ENCODE measurements at places on chromosomes 5 and 9. TPM values are rescaled to one million over a fixed set of nuclear protein-coding genes. Genes with fewer than 3 reads are reported as not detected.

The PCDHA1 gene
- 0.07 TPM for total RNA-seq

The SLC36A2 gene
- not detected for total RNA-seq

The URM1 gene
- 78.7 TPM for total RNA-seq

The BARX1 gene
- total RNA-seq, result 0.52 TPM

The SHROOM1 gene
- total RNA-seq, result 9.3 TPM

The ZNF883 gene
- 0.16 TPM for total RNA-seq

The LIFR gene
- 0.25 TPM for total RNA-seq

- DNase-seq, result no peak
These were observed 47.2 kb downstream of the F2R start for GRCh38 chr5:76763136-76763535.

GRCh38 chr5:93580927-93581445 is at the start of gene NR2F1-AS1:
NR2F1-AS1 (minus strand) TSS chr5:93581219.
- no peak for DNase-seq

DNA sequence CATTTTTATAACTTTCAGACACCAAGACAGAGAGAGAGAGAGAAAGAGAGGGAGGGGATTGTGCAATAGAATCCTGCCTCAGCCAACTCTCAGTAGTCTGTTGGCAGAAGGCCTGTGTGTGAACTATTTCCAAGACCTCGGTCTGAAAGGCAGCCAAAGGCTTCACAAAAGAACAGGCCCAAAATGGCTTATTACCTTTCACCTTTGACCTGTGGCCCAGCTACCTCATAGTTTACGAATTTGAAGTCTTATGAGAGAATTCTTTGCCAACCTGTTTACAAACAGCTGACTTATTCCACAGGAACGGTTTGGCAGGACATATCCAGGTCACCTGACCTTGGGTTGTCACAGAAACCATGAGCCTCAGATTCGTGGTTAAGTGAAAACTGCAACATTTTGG is 48.6 kb downstream of the NR2F1-AS1 start:
- no peak for DNase-seq

- no peak for DNase-seq
These were observed 30.9 kb upstream of the WWC1 start for GRCh38 chr5:168260353-168261226.

GRCh38 chr5:32329395-32329834 is 16.7 kb upstream of the MTMR12 start:
- DNase-seq, result peak; percentile 35

DNA sequence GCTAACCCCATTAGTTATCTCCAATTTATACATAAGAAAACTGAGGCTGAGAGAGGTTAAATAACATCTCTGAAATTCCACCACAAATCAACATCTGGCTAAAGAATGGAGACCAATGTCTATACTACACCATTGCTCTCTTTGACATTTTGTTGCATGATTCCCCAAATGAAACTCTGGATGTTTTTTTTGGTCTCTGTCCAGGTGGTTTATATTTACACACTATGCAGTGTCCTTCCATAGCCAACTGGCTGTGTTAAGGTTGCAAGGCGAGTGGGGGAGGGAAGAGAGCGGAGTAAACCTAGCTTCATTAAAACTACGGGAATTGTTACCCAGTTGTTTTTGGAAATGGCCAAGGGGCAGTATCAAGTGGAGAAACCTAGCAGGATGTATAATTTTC is 67.2 kb downstream of the KIF4B start:
- no peak for DNase-seq

DNA sequence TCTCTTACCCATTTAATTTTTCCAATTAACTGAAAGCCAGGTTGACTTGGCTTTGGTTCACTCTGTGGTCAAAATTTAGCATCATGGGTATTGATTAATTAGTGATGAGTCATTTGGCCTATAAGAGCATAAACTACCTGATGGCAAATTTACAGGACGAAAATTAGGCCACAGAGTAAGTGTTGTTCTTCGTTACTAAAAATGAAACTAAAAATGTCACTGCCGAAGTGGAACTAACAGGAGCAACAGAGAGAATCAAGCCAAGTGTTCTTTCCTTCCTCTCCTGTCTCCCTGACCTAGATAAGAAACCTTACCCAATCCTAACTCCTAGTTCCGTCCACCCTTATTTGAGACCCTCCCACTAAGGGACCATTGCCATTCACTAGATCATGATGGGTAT is 176.9 kb downstream of the RAB3C start:
- no peak for DNase-seq

- DNase-seq, result no peak
These were observed 90.2 kb upstream of the SH3GL2 start for GRCh38 chr9:17488662-17489061.

Measured in activated T-helper 2 cell treated with anti-CD3 and anti-CD28 coated beads, Interferon-gamma antibody, Interleukin-2, Interleukin-4, amounts not matched to agents 10 μg/mL and 5 μg/mL and 100 μg/mL, durations not matched to agents 14 hours and 24 hours and 36 hours (primary cell).